WTC11 (cell line): ENCODE measurements at places on chromosomes 3 and 15.

GRCh38 chr15:67914537-67915460, 75.0 kb upstream of the RNU6-1 start:
- peaks cover 43% of the 10 kb centered on the region for H3K4me1 ChIP-seq
- H3K4me3 ChIP-seq, result peak overlapping the region; percentile 18
- H3K27ac ChIP-seq, result peak overlapping the region; percentile 55; the same call in 1 of the 2 replicates
- peaks cover 7% of the 10 kb centered on the region for H3K36me3 ChIP-seq
- peak; percentile 46 for DNase-seq

GRCh38 chr3:112004187-112004586, 5.5 kb downstream of the TAGLN3 start:
- no peak overlapping the region for H3K27ac ChIP-seq
- peaks cover 3% of the 10 kb centered on the region; the same call in 1 of the 2 replicates for H3K36me3 ChIP-seq
- DNase-seq, result no peak
- H3K4me1 ChIP-seq, result peaks cover 19% of the 10 kb centered on the region

GRCh38 chr3:31187380-31187779, 292.9 kb upstream of the GADL1 start:
- H3K27ac ChIP-seq, result no peak overlapping the region
- peaks cover 9% of the 10 kb centered on the region for H3K4me1 ChIP-seq
- no peaks in the 10 kb centered on the region; the same call in 1 of the 2 replicates for H3K27me3 ChIP-seq
- H3K36me3 ChIP-seq, result no peaks in the 10 kb centered on the region
- H3K4me3 ChIP-seq, result no peak overlapping the region

- no peaks in the 10 kb centered on the region for H3K4me1 ChIP-seq
- no peak overlapping the region for H3K4me3 ChIP-seq
- no peak for DNase-seq
These were observed 144.1 kb upstream of the HACD2 start for GRCh38 chr3:123728991-123729390.

DNA sequence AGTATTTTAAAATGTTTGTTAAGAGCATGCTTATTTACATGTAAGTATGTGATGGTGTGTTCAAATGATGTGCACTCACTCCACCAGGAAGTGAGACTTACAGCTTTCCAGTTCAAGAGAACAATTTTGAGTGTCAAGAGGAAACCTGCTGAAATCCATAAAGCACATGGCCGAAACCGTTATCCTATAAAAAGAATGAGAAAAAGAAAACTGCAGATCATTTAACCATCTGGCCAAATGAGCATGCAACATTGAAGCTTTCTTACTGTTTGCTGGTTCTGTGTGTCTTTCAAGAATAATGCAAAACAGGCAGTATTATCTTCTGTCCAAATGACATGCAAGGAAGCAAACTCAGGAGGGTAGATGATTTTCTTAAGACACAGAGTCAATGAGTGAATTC, 26.3 kb downstream of the GABRR3 start:
- H3K27me3 ChIP-seq, result no peaks in the 10 kb centered on the region
- H3K4me3 ChIP-seq, result no peak overlapping the region
- H3K36me3 ChIP-seq, result no peaks in the 10 kb centered on the region
